ENCODE measurements at places on chromosomes 3 and 15.

- DNase-seq, result no peak
Measured at GRCh38 chr3:178275311-178275710, 260.9 kb upstream of the KCNMB2 start.

GRCh38 chr3:71763426-71763825, 9.8 kb downstream of the GPR27 start:
- DNase-seq, result no peak

GRCh38 chr15:89057506-89058133, 30.6 kb upstream of the ABHD2 start:
- peak; percentile 61 for DNase-seq

- DNase-seq, result no peak
Measured at GRCh38 chr3:148005456-148005855, 596.3 kb downstream of the ZIC1 start.

- DNase-seq, result no peak
Measured at GRCh38 chr3:177356113-177356512, 158.8 kb upstream of the TBL1XR1 start.

- no peak for DNase-seq
Measured at GRCh38 chr3:197368821-197369220, 70.4 kb upstream of the DLG1 start.

DNA sequence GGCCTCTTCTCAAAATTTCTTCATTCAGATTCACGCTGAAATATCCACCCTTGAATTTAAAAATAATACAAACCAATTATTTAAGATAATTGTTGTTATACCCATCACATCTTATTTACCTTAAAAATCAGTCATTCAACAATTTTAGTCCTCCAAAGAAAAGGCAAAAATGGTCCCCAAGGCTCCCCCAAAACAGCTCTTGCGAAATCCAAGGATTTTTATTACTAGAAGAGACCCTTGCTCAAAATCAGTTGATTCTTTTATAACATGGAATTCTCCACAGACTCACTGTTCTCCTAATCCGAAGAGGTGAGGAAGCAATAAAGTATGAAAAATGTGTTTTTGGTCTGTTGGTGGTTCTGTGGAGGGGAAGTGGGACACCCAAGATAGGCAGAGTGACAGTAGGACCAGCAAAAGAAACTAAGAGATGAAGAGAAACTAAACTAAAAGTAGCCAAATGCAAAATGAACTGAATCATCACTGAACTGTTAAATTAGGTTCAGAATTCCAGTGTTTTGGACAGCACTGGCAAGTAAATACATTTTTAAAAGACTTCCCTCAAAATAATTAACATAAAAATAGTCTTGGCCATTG, 19.1 kb upstream of the PLCH1 start:
- no peak for DNase-seq

GRCh38 chr15:87523516-87523915, 733.0 kb downstream of the NTRK3 start:
- no peak for DNase-seq

GRCh38 chr3:100370756-100371155, 30.1 kb downstream of the TOMM70 start:
- DNase-seq, result no peak

DNA sequence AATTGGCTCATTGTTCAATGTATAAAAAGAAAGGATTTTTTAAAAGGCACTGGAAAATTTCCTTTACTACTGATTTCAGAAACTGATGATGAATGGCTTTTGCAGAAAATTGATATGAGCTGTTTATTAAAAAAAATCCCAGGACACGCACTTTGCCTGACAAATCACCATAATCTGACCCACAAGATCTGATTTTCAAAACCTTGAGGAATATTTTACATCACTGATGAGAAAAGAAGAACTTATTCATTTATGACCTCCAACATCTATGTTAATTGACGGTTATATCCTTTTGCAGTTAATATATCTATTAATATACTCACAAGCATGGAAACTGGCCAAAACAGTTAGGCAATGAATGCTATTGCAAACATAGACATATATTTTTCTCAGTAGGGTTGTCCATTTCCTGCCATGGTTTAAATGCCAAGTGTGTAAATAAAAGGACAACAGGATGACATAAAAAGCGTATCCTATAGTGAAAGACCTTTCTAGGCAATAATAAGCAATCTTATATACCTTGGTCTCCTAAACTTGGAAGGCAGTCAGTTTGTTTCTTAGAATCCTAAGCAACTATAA, 109.7 kb upstream of the SLC7A14 start:
- DNase-seq, result no peak

GRCh38 chr3:127212231-127212630, 19.3 kb downstream of the PRR23E start:
- no peak for DNase-seq

GRCh38 chr15:57165992-57166391, 210.3 kb upstream of the CGNL1 start:
- DNase-seq, result no peak

DNA sequence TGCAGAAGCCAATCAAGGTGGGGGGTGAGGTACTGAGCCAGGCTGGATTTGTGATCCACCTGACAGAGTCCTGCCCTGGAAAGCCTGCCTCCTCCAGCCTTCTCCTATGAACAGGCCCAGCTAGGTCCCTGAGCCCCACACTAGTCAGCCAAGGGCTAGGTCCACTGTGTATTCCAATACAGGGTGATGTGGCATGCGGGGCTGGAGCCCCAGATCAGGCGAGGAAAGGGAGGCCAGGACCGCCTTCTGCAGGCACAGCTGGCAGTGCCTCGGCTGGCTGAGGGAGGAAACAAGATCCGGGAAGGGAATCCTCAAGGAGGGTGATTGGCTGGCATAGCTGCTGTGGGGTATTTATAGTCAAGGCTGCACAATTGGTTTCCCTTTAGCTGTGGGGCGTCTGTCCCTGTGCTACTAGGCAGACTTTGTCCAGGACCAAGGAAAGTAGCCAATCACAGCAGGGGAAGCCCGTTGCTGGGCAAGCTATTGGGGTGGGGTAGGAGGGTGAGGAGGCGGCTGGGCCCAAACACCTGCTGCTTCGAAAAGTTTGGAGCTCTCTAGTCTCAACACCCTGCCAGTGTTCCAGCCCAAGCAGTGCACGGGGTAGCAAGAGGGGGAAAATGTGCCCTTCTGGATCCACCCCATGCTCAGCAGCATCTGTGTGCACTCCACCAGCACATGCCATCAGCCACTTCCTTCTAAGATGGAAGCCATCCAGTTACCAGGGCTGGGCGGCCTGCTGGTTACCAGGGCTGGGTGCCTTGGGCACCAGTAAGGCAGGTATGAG, 5.9 kb downstream of the KY start:
- DNase-seq, result no peak

DNA sequence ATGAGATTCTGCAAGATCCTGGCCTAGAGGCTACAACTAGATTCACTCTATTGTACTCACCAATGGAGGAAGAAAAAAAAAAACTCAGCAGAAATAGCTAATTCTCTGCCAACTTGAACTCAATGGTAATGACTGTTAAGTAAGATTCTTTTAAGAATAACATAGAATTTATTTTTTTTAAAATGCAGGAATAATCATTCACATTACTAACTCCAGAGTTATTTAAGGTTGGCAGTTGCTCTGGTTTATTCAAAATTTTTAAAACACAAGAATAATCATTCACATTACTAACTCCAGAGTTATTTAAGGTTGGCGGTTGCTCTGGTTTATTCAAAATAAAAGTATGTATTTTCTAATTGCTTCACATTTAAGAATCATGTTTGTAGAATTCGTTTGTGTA, 1071.9 kb downstream of the IGSF11 start:
- no peak for DNase-seq

GRCh38 chr3:172711454-172711795, 558 bp upstream of the NCEH1 start:
- no peak for DNase-seq

Data from H4 (cell line).